ENCODE measurements at places on chromosomes 16 and 17.

DNA sequence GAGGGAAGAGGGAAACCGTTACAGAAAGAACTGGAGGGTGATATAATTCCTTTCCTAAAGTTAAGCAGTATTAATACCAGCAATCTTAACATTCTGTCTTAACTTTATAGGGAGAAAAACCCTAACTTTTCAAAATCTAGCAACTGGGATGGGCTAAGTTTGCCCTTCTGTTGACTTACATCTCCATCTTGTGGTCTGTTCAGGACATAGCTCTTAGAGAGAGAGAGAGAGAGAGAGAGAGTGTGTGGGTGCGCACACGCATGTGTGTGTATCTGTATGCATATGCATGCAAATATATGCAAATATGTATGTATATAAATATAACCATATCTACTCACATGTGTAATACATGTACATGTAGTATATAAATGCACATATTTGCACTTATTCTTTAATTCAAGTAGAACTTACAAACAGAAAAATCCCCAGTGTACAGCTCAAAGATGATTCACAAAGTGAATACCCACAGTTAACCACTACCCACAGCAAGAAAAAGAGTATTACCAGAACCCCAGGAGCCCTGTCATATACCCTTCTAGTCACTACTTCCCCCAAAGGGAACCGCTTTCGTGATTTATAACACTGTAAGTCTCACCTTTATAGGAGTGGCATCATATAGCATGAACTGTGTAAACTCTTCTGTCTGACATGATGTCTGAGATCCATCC is 46.5 kb downstream of the STX8 start:
- no peak for DNase-seq

DNA sequence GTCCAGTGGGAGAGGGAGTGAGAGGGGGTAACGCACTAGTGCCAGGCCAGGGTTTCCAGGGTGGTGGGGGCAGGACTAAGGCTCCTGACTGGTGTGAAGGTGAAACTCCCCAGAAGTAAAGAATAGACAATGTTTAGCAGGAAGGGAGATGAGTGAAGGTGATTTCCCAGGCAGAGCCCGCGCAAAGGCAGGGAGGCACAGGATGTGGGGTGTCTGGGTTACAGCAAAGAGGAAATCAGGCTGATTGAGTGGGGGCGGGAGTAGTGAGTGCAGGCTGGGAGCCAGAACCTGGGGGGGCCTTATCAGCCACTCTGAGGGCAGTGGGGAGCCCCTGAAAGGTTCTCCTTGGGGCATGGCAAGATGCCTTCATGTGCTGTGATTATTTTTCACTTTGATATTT is 167.5 kb downstream of the UTP18 start:
- DNase-seq = peak; percentile 51

DNA sequence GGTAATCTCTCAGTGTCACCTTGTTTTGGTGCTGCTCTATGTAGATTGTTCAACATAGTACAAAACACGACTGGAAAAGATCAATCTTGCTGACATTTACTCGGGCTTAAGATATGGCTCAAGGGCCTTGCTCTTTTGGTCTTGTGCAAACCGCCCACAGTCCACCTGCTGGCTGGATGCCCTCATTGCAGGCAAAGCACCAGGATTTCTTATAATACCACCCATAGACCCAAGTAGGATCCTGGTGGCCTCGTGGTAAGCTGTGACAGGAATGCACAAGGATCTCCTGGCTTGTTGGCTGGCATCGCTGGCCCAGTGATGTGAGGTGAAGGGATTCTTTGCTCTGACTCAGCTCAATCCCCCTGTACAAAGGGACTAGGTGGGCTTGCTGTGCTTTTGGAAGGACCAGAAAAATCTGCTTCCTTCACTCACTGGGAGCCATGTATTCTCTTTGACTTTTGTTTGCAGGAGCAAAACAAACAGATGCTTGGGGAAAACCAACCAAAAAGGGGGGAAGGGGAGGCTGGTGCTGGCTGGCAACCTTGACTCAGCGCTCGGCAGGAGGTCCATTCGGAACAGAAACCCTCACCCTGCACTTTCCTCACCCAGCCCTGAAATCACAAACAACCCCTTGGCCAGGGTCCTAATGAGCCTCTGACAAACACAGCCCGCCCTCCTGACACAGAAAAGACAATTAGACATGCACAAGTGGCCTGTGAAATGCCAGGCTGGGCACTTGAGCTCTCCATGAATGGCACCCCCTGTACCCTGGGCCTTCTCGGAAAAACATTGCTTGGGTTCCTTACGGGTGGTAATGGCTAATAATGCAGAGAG is 36.6 kb upstream of the MED9 start:
- peak; percentile 37 for DNase-seq

GRCh38 chr17:80845069-80845862 is 146.4 kb upstream of the CHMP6 start:
- no peak for DNase-seq

GRCh38 chr16:29983420-29984136 is 9.9 kb downstream of the TAOK2 start:
- DNase-seq = no peak

DNA sequence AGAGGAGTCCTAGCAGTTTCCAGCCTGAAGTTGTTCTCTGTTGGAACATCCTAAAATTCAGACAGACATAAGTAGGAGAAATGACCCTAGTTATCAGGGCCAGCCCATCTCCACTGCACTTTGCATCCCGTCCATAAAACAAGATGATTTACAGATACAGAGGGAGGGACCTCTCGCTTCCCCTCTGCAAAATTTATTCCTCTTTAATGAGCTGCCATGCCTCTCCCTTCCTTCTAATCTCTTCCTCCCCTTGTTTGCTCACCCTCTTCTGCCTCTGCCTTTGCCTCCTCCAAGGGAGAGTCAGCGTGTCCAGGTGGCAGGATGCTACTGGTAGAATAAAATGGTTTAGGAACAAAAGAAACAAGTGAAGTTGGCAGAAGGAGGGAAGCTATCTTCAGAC is 351.3 kb downstream of the SOX9 start:
- no peak for DNase-seq

DNA sequence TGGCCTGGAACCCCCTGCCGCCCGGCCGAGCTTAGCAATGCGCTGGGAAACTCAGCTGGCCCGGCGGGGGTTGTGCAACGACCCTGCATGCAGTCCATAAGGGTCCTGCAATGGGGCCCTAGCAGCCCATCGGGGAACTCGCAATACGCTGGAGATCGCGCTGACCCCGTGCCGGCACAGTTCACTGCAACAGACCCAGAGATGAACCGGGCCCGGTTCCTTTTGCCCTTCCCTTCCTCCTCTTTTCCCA is 375 bp downstream of the SLC25A11 start:
- DNase-seq = no peak

- DNase-seq = no peak
Observed at GRCh38 chr17:39009581-39010001, 42.4 kb upstream of the FBXO47 start.

DNA sequence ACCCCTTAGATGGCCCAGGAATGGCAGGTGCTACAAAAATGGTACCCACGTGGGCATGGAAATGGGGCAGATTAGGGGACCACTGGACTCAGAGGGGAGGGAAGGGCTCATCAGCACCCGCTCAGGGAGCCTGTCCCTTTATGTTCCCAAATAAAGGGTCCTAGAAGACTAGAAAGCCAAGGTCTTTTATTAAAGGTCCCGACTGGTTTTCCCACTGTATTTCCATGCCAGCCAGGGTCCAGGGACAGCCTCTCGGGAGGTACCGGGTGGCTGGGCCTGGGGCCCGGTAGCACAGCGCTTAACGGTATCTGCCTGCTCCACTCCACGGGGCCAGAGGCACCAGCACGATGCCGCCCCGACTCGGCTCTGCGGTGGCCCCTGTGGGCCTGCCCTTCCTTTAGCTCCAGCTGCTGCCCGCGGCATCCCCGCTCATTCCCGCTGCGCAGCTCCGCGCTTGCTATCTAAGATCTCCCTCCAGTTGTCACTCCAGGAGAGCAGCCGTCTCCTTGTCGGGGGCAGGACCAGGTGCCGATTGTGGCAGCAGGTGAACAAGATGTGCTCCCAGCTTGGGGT is 1.4 kb downstream of the NT5C start:
- DNase-seq = no peak

DNA sequence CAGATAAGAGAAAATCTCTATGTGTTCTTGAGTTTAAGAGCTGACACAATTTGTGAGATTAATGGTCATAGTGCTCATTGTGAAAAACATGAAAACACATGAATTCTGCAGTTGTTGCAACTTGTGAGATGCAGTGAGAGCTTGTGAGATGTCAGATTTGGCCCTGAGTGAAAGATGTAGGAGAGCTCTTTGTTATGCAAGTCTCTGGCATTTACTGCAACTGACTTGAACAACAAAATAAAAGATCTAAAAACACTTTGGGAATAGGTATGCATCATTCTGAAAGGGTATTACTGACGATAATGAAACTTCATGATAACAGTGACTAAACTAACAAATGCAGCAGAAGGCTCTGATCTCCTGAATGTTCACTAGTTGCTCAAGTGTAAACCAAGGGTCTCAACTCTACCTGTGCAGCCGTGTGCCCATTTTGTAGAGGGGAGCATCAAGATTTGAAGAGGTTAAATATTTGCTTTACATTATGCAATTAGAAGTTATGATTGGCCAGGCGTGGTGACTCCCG is 50.8 kb upstream of the SMIM36 start:
- no peak for DNase-seq

GRCh38 chr17:73305845-73306836 is 5.7 kb downstream of the CDC42EP4 start:
- DNase-seq = no peak

DNA sequence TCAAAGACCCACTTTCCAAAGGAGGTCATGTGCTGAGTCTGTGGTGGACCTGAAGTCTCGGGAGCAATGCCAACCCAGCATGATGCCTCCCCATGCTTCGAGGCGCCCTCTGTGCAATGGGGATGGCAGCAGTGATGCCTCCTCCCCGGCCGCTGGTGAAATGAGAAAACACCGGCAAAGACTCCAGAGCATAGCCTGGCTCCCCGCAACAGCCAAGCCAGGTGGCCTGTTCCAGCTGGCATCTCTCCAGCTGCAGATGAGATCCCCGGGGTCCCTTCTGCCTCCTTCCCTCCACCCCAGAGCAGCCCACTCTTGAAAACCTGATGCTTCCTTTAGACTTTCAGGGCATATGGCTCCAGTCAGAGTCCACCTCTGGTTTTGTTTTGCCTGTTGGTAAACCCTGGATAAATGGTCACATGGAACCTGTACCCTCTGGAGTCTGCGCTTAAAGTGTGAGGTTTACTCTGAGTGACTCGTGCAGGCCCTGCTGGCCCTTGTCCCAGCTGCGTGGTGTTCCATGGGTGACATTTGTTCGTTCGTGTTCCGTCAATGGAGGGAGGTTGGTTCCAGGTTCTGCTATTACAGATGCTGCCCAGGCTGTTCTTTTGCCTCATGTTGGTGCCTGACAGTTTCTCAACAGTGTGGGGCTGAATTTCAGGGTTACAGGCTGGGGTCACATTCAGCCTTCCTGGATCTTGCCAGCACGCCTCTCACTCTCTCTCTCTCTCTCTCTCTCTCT is 181.8 kb upstream of the CIBAR2 start:
- no peak for DNase-seq

DNA sequence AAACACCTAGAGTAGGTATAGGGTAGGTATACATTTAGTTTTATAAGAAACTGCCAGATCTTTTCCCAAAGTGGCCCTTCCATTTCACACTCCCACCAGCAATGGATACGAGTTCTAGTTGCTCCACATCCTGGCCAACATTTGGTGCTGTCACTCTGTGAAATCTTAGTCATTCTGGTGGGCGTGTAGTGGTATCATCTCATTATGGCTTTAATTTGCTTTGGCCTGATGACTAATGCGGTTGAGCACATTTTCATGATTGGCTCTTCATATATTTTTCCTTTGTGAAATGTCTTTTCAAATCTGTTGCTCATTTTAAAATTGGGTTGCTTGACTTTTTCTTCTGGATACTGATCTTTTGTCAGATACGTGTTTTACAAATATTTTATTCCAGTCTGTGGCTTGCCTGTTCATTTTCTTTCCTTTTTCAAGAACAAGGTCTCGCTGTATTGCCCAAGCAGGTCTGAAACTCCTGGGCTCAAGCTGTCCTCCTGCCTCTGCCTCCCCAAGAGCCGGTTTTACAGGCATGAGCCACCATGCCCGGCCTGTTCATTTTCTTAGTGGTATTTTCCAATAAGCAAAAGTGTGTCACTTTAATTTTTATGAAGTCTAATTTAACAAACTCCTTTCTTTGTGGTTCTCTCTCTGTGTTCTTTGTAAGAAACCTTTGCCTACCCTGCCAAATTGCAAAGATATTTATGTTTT is 192.4 kb downstream of the SEC14L1 start:
- no peak for DNase-seq

DNA sequence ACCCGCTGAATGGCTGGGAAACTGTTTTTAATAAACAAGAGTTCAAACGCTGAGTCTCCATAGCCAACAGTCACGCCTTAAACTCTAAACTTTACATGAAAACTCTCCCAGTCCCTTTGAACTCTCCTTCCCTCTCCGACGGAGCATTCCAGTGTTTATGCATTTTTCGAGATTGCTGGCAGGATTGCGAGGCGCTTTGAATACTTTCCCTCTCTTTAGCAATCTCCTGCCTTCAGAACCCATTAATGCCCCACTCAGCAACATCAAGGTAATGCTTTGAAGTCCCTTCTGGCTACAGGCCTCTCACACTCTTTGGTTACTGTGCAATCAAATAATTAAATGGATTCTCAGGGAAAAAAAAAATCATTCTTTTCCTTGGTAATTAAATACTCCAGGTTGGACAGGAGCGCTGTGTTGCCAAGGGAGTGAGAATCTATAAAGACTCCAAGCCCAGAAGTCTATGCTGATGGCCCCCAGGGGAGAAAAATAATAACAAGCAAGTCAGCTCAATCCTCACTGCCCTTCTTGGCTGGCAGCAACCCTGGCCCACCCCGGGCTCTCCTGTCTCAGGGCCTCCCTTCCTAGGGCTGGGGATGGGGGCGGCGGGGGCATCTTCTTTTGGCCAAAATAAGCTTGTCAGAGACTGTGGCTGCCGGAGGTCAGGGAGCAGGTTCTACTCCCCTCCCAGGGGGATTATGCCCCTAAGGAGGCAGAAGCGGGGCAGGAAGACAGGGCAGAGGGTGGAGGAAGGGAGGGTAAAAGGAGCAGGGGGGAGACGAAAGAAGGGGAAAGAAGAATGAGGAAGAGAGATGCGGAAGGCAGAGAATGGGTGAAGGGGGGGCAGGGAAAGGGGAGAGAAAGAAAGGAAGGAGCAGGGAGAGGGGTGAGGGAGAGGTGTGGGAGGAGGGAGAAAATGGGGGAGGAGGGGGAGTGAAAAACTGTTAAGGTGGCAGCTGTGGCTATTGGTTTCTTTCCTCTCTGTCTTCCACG is 45.2 kb downstream of the AXIN2 start:
- DNase-seq = no peak

Measured in stimulated activated CD4-positive, alpha-beta T cell treated with anti-CD3 and anti-CD28 coated beads, TNF-alpha, amount 100 ng/mL, for 1 hour (primary cell).